ENCODE measurements at places on chromosomes 4 and X.

DNA sequence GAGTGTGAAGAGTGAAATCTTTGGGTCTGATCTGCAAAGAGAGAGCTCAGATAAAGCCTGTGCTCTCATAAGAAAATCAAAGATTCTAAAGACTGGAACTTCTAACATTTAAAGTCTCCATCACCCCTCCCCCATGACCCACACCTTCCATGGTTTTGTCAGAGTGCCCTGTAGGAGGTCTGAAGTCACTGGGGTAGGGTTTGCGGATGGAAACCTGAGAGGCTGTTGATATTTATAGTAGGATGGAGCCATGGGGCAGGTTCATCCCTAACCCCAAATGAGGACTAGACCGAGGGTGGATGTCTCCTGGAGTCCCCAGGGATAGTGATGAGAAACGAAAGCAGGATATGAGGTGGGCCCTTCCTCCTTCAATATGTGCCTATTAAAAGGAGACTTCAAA is 28.4 kb upstream of the NLGN4X start:
- DNase-seq: no peak

- DNase-seq: no peak
These were observed 108.5 kb upstream of the WDR1 start for GRCh38 chr4:10225096-10225495.

DNA sequence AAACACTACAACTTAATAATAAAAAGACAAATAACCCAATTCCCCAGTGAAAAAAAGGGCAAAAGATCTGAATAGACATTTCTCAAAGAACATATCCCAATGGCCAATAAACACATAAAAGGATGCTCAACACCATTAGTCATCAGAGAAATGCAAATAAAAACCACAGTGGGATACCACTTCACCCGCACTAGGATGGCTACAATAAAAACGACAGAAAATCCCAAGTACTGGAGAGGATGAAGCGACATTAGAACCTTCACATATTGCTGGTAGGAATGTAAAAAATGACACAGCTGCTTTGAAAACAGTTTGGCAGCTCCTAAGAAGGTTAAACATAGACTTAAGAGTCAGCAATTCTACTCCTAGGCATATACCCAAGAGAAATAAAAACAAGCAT is 140.6 kb upstream of the ARX start:
- DNase-seq: no peak

DNA sequence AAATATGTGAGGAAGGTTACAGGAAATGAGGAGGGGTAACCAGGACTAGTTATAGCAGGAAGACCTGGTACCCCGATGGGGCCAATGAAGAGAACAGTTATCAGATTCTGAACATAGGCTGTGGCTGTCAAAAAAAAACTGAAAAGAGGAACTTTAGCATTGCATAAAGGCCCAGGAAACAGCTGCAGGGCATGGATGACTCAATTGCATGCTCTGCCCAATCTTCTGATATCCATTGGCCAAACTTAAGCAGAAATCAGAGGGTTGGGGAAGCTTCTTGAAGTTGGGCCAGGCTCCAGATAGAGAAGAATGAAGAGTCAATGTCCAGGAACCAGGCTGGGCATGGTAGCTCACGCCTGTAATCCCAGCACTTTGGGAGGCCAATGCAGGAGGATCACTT is 1222.4 kb upstream of the PRKX start:
- DNase-seq: no peak

GRCh38 chr4:71212216-71212615 is 126.6 kb upstream of the SLC4A4 start:
- DNase-seq: no peak

DNA sequence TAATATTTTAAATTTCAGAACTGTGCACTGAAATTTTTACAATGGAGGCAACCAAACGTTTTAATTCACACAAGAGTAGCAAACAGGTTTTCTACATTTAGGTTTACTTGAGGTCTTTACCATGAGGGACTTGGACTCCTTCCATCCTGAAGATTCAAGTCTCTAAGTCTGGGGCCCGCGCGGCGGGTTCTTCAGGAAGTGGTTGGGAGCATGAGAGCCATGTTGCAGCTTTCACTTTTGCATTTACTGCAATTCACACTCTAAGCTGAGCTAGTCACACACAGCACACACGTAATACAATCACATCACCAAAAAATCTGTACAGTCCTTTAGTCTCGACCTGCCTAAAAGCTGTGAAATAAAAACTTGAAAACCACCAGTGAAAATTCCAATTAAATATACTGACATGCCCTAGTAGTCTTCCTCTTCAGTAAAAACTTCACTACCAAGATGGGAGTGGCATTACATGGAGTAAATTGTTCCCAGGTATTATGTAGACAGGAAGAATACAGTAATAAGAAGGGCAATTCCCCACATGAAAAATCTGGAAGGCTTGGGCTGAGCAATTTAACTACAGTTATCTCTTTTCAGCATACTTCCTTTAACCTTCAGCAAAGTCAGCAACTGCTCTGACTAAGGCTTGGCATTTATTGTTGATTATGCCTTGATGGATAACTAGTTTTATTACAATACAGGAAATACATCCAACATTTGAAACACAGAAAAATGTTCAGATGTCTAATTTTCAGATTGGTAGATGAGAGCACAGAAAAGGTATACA is 571.1 kb upstream of the DIPK2B start:
- no peak for DNase-seq

DNA sequence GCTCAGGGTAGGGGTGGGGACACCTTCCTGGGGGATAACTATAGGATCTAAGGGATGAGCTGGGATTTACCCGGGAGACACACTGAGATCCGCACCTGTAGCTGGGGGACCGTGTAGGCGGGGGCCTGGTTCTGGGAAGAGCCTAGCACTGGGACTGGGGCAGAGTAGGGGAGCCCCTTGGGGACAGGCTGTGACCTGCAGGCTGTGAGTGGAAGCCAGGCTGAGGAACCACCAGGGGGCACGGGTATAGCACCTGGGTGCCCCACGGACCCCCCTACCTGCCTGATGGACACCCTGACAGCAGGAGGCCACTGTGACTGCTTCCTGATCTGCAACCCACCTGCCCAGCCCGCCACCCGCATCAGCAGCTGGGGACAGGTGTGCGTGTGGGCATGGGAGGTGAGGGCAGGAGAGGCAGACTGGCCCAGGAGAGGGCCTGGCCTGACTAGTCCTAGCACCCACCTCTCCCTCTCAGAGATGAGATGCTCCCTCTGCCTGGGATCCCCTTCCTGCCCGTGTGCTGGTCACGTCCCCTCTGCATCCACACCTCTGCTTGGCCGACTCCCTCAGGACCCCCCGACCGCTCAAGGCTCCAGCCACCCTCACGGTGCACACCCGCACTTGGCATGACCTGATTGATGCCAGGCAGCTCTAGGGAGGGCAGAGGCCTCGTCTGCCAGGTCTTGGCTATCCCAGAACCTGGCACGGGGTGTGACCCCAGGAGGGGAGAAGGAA is 94.2 kb upstream of the NKX1-1 start:
- no peak for DNase-seq

DNA sequence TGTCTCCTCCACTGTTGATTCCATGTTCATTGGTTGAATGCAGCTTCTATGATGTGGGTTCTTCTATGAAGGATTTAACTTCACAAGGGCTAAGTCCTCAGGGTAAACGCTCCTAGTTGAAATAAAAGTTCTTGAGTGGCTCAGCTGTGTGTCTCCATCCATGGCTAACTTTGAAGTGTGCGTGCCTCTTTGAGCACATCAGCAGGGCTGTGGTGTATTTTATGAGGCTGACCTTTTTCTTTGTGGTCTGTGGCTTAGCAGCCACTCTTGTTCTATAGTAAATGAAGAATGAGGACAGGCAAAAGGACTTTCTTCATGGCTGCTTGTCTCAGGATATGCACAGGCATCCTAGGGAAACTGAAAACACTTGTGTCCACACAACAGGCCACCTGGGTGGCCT is 88.5 kb downstream of the KIT start:
- peak; percentile 81 for DNase-seq

DNA sequence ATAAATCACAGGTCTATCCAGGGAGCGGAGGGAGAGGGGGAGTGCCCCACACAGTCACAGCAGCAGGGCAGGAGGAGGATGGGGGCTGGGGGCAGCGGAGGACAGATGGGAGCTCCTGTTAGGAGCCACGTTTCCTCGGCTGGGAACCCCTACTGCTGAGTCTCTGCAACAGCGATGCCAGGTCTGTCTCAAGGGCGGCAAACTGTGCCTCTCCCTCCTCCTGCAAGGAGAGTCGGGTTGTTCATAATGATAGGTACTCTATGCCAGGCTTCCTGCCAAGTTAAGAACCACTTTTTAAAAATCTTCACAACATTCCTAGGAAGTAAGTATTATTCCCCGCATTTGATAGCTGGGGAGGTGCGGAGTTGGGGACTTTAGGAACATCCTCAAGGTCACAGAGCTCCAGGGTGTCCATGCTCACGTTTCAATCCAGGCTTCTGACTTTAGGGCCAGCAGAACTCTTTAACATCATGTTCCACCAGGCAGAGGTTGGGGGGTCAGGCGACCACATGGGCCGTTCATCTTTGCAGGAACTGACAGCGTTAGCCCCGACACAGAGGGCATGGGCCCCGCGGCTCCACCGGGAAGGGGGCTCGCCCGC is 98.3 kb upstream of the MAML3 start:
- DNase-seq: no peak

DNA sequence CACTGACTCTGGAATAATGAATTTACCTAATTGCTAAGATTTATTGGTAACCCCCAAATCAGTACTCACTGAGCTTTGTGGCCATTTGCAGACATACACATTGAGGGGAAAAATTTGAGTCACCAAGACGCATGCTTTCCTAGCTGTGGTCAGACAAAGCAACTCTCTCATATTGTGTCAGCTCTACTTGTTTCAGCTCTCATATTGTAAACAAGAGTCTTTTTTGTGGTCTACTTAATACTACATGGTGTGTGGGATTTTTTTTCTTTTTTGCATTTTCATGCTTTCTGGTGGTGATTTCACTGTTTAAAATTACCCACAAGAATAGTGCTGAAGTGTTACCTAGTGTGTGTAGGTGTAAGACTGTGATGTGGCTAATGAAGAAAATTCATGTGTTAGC is 428.2 kb upstream of the GALNT7 start:
- DNase-seq: no peak

DNA sequence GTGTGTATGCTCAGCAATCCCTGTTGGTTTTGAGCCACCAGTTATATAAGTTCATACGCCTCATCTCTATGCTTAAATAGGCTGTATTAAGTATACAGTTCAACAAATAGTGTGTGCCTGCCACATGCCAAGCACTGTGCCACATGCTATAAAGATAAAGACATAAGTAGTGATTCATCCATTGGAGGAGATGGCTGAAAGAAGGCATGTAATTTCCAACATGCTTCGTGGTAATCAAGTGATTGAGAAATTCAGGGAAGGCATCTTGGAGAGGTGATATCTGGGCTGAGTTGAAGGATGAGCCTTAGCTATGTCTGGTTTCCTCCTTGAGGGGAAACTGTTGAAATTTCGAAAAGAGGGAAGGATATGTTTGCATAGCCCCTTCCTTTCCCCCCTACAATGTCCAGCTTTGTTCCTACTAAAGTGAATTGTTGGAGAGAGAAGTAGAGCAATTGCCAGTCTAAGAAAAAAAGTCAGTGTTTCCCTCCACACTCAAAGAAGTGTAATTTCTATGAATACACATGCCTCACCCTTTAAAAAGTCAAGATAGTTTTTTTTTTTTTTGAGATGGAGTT is 96.5 kb downstream of the ARHGAP10 start:
- peak; percentile 46 for DNase-seq

DNA sequence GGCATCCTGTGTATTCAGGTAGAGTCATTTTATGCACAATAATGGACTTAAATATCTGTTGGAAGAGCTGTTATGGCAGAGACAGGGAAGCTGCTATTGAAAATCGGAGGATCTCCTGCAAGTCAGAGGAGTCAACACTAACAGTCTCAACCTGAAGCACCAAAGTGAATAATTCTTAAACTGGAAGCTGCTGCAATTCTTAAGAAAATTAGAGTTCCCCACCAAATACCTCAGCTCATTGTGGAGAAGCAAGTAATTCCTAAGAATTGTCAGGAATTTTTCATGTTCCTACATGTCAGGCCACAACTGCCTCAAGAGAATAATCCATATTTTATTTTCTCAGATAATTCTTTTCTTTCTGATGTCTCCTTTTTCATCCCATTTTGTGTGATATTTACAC is 892.6 kb upstream of the LCORL start:
- DNase-seq: no peak
